DMS79 treated with DMSO at 0.1 percent for 48 hours (cell line): ENCODE measurements at places on chromosomes 16 and 17.

DNA sequence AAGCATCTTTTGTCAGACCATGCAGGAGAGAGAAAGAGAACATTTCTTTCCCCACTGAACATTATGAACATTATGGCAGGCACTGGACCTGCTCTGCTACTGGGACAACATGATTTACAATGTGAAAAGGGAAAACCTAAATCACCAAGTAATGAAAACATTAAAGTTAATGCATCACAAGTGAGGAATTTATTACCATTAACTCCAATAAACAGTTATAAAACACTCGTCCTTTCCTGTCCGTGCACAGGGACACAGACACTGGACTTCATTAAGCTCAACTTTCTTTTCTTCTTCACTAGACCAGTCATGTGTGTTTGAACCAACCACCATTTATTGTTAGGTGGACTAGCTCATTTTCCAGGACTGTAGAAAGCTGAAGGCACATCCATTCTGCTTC is 95.4 kb downstream of the SNX11 start:
- no peak for DNase-seq

DNA sequence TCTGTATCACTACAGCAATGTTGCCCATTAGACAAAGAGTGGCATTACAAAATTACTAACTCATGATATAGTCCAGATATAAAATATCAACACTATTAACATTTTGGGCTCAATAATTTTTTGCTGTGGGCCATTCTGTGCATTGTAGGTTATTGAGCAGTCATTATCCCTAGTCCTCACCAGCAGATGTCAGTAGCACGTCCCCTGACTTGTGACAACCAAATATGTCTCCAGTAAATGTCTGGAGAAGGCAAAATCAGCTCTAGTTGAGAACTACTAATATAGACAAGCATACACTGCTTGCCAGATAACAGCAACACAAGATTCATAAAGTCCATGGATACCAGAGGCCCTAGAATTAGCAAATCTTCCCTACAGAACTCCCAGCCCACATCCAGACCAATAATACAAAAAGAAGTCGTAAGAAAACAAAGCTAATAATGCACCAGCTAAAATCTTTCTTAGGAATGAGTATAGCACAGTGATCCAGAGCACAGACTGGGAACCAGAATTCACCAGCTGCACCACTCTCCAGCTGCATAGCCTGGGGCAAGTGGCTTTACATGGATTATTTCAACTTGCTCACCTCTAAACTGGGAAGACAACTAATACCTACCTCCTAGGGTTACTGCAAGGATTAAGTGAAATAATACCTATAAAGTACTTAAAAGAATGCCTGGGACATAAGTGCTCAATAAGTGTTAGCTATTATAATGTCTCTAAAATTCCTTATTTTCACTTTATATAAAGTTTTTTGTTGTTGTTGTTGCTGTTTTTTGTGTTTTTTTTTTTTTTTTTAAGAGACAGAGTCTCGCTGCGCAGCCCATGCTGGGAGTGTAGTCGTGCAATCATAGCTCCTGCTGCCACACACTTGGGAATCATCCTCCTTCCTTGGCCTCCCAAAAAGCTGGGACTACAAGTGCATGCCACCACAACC is 23.7 kb downstream of the HELZ start:
- DNase-seq: no peak

DNA sequence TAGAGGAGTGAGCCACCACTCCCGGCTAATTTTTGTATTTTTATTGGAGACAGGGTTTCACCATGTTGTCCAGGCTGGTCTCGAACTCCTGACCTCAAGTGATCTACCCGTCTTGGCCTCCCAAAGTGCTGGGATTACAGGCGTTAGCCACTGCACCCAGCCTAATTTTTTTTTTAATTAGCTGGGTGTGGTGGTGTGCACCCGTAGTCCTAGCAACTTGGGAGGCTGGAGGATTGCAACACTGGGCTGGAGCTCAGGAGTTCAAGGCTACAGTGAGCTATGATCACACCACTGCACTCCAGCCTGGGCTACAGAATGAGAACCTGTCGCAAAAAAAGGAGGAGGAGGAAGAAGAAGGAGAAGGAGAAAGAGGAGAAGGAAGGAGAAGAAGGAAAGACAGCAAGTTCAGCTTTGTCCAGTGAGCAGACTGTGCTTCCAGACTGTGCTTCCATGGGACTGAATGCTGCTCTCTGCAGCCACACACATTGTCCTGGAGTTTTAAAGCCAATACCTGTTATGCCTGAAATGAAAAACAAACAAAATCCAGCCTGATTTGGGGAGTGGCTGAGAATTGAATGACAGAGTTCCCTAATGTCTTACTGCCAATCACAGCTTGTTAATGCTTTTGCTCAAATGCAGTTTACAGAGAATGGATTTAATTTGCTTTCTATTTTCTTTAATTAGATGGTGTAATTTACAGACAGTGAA is 2.8 kb upstream of the TNFRSF13B start:
- DNase-seq: no peak

GRCh38 chr16:27725236-27726000 is 175.5 kb downstream of the KATNIP start:
- no peak for DNase-seq

DNA sequence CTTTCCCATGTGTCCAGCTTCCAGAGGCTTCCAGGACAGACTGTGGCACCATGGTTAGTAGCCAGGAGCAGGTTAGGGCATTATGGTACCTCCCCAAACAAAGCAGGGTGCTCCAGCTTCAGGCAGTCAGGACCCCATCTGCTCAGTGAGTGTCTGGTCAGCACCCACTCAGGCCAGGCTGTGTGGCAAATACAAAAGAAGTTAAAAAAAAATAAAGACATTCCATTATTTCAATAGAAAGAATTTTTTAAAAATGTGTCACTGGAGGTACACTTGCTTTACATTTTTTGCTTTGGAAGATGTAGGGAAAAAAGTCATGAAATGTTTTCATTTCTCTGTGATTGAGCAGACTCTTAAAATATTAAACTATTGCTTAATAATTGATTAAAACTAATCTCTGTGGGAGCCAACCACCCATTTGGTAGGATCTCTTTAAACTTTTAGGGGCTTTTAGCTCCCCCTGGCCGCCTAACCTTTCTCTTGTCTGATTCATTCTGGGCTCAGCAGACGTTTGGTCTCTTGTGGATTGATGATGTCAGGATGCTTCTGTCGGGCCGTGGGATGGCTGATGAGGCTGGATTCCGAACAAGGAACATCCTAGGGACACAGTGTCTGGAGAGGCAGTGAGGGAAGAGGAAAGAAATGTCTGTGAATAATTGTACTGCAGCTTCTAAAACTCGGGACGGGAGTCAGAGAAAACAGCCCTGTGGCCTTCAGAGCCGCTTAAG is 28.4 kb upstream of the NPTX1 start:
- DNase-seq: no peak

DNA sequence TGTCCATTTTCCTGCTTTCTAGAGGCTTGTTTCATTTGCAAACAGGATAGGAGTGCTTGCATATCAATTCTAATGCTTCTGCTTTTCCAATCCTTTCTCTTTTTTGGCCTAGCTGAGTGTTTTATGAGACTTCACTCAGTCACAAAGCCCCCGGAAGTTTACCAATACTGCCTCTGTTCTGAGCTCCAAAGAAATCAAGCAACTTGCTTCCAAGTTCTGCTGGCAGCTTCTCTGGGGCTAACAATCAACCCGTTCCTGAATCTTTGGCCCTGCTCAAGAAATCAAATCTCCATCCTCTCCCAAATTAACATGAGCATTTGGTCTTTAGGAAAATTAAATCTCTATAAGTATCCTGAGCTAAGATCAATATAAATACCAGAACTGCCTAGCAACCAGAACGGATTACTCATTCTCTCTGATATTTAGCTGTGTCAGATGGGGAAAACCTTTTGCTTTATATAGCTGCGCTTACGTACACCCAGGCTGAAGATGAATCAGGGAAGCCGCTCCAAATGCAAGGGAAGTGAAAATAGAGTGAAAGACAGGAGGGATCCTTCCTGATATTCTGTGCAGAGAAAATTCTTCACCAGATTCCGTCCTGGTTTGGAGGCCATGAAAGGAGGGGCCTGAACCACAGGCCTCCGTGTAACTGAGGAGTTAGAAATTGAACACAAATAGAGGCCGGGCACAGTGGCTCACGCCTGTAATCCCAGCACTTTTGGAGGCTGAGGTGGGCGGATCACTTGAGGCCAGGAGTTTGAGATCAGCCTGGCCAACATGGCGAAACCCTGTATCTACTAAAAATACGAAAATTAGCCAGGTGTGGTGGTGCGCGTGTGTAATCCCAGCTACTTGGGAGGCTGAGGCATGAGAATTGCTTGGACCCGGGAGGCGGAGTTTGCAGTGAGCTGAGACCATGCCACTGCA is 23.3 kb upstream of the GRB2 start:
- DNase-seq: no peak

DNA sequence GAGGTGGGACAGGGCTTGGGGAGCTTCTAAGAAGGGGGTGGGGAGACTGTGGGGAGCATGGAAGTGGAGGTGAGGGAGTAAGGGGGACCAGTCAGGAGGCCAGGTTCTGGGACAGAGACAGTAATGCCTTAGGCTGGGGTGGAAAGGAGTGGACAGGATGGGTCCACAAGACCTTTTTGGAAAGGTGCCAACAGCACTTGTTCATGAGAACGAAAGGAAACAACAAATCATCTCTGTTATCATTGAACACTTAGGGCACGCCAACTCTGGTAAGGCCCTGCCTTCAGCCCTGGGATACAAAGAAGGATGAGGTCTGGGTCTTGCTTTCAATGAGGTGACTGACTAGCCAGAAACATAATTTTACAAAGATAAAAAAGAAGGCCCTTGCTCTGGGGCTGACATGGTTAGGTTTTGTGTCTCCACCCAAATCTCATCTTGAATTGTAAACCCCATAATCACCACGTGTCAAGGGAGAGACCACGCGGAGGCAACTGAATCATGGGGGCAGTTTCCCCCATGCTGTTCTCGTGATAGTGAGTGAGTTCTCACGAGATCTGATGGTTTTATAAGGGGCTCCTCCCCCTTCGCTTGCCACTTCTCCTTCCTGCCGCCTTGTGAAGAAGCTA is 113.8 kb downstream of the SLC39A11 start:
- no peak for DNase-seq

DNA sequence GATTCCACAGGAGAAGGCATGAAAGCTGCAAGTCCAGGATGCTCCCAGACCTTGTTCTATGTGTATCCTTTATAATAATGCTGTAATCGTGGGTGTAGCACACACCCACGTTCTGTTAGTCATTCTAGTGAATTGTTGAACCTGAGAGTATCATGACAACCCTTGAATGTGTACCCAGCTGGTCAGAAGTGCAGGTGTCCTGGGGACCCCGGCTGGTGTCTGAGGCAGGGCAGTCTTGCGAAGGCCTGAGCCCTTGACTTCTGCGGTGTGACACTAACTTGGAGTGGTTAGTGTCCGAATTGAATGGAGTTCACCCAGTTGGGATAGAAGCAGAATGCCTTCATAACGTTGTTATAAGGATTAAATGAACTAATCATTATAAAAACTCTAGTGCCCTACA is 218.0 kb upstream of the TNRC6C start:
- DNase-seq: no peak

DNA sequence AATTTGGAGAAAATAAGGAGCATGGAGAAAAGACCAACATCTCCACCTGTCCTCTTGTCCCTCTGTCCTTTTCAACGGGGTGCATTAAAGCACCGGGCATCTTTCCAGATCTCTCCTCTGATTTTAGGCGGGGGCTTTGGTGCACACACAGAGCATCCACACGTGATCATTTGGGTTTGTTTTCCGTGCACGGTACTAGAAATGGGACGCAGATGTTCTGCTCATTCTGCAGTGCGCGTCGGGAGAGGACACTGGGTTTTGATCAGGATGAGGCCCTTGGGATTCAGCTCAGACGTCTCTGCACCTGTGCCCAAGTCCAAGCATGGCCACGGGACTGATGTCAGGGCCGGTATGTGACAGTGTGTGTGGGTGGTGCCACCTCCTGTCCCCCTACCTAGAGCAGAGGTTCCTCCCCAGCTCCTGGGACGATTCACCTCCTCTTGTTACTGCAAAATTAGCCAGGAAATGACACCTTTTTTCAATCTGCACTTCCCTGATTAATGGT is 31.9 kb downstream of the PDIA2 start:
- peak; percentile 37 for DNase-seq

DNA sequence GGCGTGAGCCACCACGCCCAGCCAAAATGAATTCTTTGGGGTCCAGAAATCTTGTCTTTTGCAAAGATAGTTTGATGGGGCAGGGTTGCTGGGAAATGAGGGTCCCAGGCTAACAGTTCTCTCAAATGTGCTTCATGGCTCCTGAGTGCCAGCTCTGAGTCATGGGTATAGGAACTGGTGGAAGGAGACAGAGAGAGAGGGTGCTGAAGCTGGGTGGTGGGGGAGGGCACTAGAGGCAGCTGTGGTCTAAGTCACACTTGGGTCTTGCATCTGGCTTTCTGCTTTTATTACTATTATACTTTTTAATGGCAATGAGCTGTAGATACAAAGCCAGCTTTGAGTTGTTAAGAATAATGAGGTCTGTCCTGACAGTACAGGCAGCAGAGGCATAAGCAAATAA is 54.6 kb downstream of the PRKCA start:
- DNase-seq: no peak

DNA sequence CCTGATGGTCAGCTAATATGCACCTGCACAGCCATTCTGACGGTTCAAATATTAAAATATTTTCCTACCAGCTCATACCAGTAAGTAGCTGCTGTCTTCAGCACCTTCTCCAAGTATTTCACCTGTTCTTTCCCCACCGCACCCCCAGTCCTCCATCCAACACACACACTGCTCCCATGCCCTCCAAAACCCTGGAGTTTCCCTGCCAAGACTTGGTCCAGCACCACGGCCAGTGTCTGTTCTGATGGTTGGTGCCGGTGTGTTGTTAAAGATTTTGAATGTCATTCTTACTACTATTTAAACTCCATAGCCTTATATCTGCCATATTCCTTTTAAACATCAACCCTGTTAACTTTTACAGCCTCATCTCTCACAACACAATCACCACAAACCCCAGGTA is 142.4 kb downstream of the GSG1L start:
- DNase-seq: no peak

DNA sequence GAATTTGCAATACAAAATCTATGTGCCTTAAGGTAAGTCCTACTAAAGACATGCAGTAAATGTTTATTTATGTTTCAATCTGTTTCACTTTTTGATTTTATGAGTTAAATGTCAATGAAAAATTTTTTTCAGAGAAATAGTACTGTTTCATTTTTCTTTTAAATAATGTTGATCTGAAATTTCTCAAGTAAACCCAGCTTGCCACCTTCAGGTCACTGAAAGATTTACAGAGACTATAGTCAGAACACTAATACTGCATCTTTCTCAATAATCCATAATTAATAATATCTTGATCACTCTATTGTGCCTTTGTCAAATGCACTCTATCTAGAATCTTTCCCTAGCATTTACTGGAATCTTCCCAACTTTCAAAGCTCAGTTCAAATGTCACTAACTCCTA is 6.5 kb upstream of the DHX40 start:
- no peak for DNase-seq
